ENCODE measurements at places on chromosomes 16 and 17.
A peak's percentile ranks its signal among the peaks of the same experiment; 100 is the strongest.

- DNase-seq, result no peak
These were observed 36.7 kb downstream of the ARHGAP17 start for GRCh38 chr16:24978370-24978914.

DNA sequence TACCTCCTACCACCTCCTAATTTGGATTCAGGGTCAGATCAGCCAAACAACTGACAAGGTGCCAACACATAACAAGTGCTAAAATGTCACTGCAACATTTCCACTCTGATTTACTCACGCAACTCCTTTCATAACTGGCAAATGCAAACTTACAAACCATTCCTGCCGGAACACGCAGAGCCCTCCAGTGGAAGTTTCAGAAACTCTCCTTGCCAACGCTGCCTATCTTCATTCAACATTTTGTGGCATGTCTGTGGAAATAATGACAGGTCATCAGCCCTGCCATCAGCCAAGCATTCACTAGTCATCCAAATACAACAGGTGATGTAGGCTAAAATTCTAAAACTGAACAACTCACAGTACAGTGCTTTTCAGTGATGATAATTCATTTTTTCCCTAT lies 37.7 kb upstream of the OR3A1 start:
- peak; percentile 44 for DNase-seq

DNA sequence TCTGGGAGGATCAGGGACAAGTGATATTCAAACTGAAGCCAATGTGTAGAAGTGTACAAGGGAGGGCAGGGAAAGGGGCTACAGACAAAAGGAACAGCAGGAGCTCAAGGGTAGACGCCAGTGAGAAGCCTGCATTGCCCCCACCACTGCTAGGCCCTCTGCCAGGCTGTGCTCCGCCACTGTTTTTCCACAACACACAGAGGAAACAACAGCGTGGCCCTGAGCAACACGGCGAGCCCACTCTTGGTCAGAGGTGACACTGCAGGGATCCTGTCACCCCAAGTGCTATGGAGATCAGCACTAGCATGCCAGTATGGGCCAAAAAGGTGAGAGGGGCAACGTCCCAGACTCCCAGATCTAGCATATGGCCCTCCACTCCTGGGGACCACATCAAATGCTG lies 23.4 kb downstream of the MYO18A start:
- DNase-seq, result no peak

- no peak for DNase-seq
These were observed 5.4 kb downstream of the VASN start for GRCh38 chr16:4376893-4377572.

GRCh38 chr17:47325176-47325575 lies 1.4 kb downstream of the EFCAB13 start:
- DNase-seq, result no peak

GRCh38 chr16:65745-66144 lies 6.7 kb downstream of the RHBDF1 start:
- peak; percentile 73 for DNase-seq

- no peak for DNase-seq
These were observed 1.1 kb downstream of the TK2 start for GRCh38 chr16:66548868-66549267.

DNA sequence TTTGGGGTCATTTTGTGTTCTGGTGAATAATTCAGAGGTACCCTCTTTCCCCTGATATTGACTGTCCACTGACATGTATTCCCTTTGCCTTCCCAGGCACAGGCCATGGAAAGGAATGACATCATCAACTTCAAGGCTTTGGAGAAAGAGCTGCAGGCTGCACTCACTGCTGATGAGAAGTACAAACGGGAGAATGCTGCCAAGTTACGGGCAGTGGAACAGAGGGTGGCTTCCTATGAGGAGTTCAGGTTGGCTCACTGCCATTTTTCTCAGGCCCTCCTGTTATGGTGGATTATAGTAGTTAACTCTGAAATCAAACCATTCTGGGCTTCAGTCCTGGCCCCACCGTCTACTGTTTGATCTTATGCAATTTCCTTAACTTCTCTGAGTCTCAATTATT lies 1.6 kb upstream of the EFTUD2 start:
- peak; percentile 48 for DNase-seq

- no peak for DNase-seq
These were observed 147.4 kb downstream of the SEC14L1 start for GRCh38 chr17:77288115-77288619.

DNA sequence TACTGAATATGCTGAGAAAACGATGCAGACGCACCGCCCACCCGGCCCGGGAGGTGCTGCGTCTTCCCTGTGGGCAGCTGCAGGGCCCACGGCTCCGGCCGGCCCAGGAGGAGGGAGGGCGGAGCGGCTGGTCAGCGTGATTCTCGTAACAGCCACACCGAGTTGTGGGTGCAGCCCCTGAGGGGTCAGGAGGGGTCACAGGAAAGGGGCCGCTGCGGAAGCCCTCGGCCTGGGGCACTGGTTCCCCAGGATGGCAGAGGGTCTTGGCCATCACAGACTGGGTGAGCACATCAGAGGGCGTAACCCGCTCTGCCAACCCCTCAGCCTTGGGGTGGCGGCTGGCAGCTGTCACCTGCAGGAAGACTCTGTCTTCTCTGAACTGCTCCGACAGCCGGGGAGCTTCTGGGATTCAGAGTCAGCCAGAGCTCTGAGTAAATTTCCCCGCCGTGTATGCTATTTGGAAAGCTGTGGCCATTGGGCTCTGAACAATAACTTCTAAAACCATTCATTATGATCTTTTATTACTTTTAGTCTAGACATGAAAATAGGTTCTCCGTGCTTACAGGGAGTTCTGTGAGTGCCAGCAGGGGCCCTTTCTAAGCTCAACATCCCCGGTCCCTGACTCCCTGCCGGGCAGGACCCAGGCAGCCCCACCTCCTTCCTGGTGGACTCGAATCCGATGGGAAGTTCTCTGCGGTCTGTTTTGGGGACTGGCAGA lies 87.4 kb upstream of the CHMP6 start:
- no peak for DNase-seq

DNA sequence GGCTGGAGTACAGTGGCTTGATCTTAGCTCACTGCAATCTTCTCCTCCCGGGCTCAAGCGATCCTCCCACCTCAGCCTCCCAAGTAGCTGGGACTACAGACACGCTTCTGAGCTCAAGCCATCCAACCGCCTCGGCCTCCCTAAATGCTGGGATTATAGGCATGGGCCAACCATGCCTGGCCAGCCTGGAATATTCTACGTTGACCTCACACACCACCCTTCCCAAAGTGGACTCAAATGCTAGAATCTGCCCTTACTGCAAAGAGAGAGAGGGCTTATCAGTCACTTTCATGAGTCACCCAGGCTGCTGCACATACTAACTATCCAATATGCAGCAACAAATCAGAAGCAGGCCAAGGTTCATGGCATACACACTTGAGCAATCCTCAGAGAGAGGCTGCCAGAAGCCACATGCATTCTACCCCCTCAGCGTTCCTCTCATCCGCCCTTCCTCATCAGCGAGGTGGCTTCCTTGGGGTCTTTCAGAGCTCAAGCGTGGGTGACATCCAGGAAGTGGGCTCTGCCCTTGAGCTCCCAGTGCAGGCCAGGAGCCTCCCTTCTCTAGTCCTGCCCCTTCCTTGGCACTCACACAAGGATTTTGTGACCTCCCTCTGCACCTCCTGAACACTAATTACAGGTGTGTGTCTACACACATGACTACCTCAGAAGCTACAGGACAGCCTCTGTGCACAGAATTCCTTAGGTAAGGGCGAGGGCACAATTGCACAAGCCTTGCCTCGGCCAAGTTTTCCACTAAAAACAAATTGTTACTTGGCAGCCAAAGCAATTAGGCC lies 24.8 kb upstream of the SIAH1 start:
- no peak for DNase-seq

- DNase-seq, result no peak
These were observed 903.4 kb upstream of the CDH8 start for GRCh38 chr16:62939687-62940086.

GRCh38 chr17:68600067-68600930 lies 868 bp downstream of the FAM20A start:
- no peak for DNase-seq

- DNase-seq, result no peak
These were observed 25.8 kb downstream of the EMP2 start for GRCh38 chr16:10554569-10554968.

GRCh38 chr17:61489719-61490490 lies 37.7 kb downstream of the TBX4 start:
- DNase-seq, result no peak

DNA sequence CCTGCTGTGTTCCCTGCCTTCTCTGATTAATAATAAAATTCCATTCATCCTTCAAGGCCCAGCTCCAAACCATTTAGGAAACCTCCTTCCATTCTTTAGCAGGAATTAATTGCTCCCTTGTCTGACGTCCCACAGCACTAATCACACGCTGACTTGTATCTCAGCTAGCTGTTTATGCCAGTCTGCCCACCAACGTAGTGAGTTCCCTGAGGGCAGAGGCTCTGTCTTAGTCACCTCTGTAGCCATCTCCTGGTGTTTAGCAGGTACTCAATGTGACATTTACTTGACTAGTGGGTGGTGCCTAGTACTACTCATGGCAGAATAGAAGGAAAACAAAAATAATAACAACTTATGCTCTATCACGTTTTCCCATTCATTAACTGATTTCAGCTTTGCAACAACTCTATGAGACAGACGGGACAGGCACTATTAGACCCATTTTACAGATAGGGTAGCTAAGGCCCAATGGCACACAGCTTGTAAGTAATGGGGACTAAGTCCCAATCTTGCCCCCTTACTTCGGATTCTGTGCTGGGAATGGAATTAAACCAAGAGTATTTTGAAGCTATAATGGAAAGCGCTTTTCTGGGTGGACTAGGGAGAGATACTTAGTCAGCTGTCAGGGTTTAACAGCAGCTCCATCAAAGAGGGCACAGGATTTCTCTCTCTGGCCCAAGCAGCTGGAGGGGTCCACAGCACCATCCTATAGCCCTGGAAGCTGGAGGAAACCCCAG lies 931 bp upstream of the WIPF2 start:
- peak; percentile 40 for DNase-seq

GRCh38 chr16:48310908-48311641 lies 63.7 kb upstream of the ABCC11 start:
- DNase-seq, result no peak

GRCh38 chr17:63316100-63316499 lies 130.0 kb downstream of the CYB561 start:
- no peak for DNase-seq

DNA sequence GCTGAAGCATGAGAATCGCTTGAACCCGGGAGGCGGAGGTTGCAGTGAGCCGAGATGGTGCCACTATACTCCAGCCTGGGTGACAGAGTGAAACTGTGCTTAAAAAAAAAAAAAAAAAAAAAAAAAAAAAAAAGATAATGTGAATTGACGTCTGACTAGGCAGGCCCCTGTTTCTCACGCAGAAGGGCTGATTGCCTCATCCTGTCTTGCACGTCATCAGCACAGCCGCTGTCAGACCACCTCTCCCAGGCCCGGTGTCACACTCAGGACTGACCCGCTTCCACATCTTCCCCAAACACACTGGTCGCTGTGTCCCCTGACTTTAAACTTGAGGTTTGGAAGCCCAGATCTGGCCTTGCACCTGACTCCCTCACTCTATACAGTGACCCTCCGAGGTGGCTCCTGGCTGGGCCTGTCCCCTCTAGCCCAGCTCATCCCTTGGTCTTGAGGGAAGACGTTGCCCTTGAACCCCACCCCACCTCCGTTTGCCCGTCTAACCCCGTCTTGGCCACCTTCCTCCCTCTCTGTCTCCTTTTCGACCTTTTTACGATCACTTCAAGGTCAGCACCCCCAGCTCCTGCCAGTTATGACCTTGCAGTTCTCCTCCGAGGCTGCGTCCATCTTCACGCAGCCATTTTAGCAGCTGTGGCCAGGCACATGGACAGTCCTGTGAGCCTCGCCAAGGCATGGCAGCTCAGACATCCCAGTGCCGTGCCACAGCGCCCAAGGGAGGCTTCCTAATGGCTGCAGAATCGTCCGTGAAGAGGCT lies 149.9 kb upstream of the PLCG2 start:
- DNase-seq, result no peak

DNA sequence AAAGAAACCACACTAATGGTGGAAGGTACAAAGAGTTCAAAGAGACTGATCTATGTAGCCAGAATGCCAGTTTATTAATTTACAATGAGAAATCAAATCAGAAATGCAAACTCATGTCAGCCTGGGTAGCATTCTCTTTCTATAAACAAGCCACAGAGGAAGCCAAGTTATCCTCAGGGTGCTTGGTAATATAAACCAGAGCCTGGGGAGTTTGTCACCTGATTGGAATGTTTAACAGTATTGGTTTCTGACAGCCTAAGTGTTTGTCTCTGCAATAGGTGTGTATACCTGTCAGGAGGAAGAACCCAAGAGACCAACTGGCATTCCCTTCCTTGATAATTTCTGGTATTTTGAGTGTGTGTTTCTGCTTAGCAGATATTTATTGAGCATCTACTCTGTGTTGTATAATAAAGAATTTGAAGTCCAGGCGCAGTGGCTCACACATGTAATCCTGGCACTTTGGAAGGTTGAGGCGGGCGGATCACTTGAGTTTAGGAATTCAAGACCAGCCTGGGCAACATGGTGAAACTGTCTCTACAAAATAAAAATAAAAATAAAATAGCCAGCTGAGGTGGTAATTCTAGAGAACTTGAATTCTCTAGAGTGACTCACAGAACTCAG lies 3.1 kb upstream of the C17orf58 start:
- no peak for DNase-seq

GRCh38 chr17:17354560-17355349 lies 51.6 kb downstream of the NT5M start:
- peak; percentile 77 for DNase-seq

GRCh38 chr16:66677179-66677578 lies 19.4 kb downstream of the CMTM4 start:
- DNase-seq, result no peak

- DNase-seq, result no peak
These were observed 13.2 kb upstream of the RPTOR start for GRCh38 chr17:80531400-80531799.

DNA sequence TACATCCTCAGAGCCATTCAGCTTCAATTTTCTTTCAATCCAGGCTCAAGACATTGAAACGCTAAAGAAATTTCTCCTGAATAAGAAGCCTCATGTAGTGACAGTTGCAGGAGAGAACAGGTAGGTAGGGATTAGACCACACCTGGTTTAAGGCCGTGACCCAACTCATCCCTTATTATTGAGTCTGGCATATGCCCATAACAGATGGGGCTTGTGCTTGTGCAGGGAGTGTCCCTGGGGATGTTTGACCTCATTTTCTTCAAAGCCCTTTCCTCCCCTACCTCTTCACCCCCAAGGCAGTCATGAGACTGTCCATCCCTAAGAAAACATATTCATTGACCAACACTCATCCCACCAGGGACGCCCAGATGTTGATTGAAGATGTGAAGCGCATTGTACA lies 24.3 kb downstream of the SUPT6H start:
- peak; percentile 14 for DNase-seq

DNA sequence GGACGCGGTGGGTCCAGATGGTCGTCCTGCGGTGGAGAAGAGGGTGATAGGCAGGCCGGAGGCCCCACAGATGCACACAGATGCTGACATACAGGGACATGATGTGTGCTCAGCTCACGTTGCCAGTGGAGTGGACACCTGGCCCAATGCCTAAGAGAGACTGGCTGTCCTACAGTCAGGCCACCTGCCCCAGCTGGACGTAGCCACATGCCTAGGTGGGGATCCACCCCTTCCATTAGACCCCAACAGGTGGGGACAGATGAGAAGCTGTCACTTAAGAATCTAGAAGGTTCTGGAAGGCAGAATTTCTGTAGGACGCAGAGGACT lies 117.6 kb upstream of the ZNF750 start:
- no peak for DNase-seq
